ENCODE measurements at places on chromosomes 6 and 20. TPM values are rescaled to one million over a fixed set of nuclear protein-coding genes. Genes with fewer than 3 reads are reported as not detected.

Gene PPIL6
- total RNA-seq: 10.6 TPM

Gene TCF15
- 0.65 TPM for total RNA-seq

Gene PI3
- total RNA-seq: 9.2 TPM

Gene FIG4
- total RNA-seq: 44.5 TPM

Gene BTNL2
- total RNA-seq: not detected

Gene TUBB1
- total RNA-seq: 6.5 TPM

Gene TFAP2B
- not detected for total RNA-seq

Gene PDE10A
- total RNA-seq: 2.7 TPM

Gene MRAP2
- total RNA-seq: 0.74 TPM

Gene TMEM74B
- total RNA-seq: 15.8 TPM

Gene L3MBTL1
- total RNA-seq: 10.5 TPM

Gene CTCFL
- total RNA-seq: not detected

Gene CNKSR3
- total RNA-seq: 9.5 TPM

Gene ZBTB24
- total RNA-seq: 8.2 TPM

Gene MUC22
- not detected for total RNA-seq

Gene SEL1L2
- not detected for total RNA-seq

All from lower lobe of right lung (tissue), 2 donors.